ENCODE measurements at places on chromosomes 5 and 9.
A peak's percentile ranks its signal among the peaks of the same experiment; 100 is the strongest.

GRCh38 chr5:111254613-111255012 lies 30.4 kb downstream of the CAMK4 start:
- peak; percentile 77 for DNase-seq

DNA sequence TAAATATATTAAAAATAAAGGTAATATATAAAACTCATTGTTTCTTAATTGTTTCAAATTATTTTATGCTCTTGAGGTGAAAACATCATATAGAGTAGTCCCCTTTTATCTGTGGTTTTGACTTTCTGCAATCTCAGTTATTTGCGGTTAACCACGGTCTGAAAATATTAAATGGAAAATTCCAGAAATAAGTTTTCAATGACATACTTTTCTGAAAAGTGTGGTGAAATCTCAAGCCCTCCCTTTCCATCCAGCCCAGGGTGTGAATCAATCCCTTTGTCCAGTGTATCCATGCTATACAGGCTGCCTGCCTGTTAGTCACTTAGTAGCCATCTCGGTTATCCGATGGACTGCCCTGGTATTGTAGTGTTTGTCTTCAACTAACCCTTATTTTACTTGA lies 546.7 kb upstream of the DMAC1 start:
- DNase-seq = no peak

DNA sequence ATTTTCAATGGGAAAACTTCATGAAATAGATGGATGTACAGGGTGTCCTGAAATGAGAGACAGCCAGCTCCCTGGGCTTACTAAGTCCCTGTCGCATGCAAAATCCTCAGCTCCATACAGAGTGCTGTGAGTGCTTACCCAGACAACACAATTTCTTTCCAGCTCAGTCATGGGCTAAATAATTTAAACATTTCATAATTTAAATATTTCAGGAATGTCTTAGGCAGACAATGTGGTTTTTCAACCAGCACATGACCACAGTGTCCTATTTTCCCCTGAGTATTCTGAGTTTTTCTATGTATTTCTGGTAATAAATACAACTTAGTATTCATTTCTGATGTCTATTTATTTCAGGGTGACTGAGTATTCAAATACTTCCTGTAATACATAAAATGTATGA lies 188.5 kb upstream of the SNX2 start:
- DNase-seq = no peak

DNA sequence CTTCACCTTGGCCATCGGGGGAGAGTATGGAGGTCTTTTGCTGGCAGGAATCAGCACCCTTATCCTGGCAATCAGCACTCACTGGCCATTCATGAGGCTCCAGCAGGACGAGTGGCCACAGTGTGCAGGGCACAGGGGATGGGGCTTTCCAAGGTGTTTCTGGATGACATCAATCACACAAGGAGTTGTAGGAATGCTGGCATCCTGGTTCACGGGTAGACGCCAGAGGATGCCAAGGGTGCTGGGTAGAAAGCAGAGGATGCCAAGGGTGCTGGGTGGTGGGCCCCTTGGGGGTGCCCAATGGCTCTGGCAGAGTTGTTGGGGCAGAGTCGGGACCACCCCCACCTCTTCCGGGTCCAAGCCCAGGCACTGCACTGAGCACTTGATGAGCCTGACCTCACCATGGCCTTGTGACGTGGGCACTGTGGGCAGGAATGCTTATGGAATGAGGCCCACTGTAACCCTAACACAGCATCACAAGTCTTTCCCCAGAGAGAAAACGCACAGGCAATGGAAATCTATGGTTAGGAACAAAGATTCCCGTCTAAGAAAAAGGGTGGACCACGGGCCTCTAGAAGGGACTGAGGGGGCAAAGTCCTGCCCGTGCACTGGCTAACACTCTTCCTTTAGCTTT lies 29.1 kb downstream of the CEL start:
- DNase-seq = no peak

- DNase-seq = no peak
Measured at GRCh38 chr5:37838152-37838932, 1.5 kb downstream of the GDNF start.

GRCh38 chr5:54807421-54807820 lies 178.0 kb downstream of the ESM1 start:
- no peak for DNase-seq

GRCh38 chr5:56763711-56764466 lies 51.5 kb upstream of the MAP3K1 start:
- no peak for DNase-seq

GRCh38 chr9:98875536-98875935 lies 68.1 kb downstream of the GALNT12 start:
- DNase-seq = no peak

- peak; percentile 59 for DNase-seq
Measured at GRCh38 chr9:36023260-36024048, 13.3 kb upstream of the RECK start.

DNA sequence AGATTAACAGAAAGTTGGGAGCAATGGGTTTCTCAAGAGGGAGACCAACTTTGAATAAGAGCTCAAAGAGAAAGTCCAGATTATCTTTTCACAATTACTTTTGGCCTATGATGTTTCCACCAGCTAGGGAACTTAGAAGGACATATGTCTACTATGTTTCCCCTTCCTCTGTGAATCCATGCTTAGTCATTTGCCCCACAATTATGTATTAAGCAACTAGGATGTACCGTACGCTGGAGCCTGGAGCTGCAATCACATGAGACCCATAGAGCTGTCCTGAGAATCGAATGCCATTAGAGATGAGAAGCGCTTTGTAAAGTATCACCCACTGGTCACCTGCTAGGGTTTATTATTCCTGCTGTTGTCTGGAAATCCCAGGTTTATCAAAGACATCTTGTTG lies 78.8 kb downstream of the PDE6A start:
- no peak for DNase-seq

GRCh38 chr5:39187831-39188731 lies 31.3 kb downstream of the FYB1 start:
- DNase-seq = no peak

DNA sequence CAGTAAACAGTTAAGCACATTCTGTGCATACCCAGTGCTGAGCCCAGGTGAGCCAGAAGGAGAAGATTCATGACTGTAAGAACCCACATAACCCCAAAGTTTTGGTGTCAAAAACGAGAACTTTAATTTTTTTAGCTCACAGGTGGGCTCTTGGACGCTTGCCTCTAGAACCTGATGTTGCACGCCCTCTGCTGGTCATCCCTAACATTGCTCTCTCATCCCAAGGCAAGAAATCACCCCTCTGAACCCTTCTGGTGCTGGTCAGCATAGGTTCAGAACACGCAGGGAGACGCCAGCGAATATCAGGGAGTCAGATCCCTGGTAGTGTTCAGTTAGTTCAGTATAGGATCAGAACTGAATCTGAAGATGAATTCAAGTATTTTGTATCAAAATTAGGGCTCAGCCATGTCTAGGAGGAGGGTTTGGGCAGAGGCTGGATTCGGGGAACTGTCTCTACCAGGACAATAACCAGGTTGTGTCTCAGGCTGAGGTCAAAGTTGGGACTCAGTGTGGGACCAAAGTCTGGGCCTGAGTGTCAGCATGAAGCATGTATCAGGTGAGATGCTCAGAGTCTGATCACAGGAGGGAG lies 4.1 kb upstream of the DNAJB5 start:
- DNase-seq = peak; percentile 55

DNA sequence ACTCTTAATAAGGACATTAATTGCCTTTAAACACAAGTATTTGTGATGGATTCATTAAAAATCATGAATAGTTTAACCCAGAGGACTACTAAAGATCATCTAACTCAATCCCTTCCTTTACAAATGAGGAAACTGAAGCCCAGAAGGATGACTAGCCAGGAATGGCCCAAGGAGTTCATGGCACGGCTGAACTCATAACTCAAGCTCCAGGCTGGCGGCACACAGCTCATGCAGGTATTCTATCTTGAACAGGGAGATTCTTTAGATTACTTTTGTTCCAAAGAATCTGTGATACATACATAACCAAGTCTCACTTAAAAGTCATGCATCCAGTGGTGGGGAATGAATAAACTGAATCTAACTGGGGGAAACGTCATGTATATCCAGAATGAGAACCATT lies 495.5 kb downstream of the ACTL7B start:
- no peak for DNase-seq

- peak; percentile 22 for DNase-seq
Measured at GRCh38 chr5:35202319-35203111, 27.8 kb downstream of the PRLR start.

DNA sequence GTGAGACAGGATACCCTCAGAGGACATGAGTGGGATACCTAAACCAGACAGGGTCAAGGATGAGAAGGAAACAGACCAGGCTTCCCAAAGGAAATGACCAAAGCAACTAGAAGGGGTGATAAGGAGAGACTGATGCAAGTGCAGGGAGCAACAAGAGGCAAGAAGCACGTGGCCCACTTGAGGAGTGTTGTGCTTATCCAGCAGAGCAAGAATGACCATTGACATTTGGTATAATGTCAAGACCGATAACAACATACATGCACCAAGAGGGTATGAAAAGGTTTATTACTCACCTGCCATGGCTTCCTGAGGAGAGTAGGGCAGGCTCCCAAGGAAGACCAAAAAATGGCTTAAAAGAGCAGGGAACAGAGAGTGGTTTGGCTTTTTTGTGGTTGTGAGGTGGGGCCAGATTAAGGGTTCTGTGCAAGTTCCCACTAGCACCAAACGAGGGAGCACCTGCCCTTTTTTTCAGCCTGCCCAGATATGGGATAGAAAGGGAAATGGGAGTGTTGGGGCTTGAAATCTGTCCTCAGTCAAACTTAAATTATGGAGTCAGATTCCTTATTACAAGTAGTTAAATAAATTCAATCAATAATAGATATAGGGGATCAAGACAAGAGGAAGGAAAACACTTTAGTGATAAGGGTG lies 513.6 kb downstream of the RASEF start:
- DNase-seq = no peak

GRCh38 chr5:151870820-151871219 lies 53.8 kb downstream of the GLRA1 start:
- DNase-seq = peak; percentile 3

GRCh38 chr9:77546376-77546950 lies 101.7 kb downstream of the GNA14 start:
- no peak for DNase-seq

DNA sequence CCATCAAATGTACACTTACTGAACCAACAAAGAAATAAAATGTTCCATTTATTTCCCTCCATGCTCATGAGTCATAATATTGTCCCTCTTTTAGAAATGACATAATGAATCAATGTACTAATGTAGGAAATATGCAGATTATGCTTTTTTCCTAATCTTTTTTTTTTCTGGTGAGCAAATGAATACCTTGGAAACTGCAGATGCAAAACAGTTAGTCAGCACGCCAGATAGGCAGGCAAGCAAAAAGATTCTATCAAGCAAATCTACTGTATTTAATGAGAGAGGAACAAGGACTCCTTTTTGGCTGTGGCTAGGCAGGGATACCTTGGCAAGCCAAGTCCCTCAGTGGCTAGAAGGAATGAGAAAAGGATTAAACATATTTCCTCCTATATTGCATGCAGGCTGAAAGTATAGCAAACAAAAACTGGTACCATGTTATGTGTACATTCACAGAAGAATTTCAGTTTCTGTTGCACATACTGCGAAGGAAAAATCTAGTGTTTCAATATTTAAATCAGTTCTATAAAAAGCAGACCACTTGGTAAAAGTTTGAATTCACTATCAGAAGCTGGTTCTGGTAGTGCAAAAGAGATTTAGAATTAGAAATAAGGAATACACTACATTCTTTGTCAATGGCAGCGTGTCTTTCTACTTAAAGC lies 605.4 kb downstream of the TLE1 start:
- DNase-seq = no peak

- no peak for DNase-seq
Measured at GRCh38 chr5:42677156-42677842, 79.3 kb upstream of the CCDC152 start.

DNA sequence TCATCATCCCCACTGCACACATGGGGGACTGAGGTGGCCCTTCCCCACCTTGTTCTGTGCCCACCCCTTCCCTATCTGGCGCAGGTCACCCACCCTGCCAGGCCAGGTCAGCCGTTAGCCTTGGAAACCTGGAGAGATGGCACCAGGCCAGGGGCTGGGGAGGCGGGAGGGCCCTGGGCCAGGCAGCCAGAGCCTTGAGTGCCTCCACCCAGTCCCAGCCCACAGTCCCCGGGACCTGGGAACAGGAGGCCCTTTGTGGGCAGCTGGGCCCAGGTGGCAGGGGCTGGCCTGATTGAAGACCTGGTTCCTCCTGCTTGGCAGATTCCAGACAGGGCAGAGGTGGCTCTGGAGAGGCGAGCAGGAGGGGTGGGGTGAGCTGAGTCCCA lies 70.6 kb downstream of the LRSAM1 start:
- DNase-seq = no peak

- DNase-seq = no peak
Measured at GRCh38 chr9:81777482-81777881, 88.1 kb upstream of the TLE1 start.

GRCh38 chr9:73151653-73152542 lies at the start of gene ANXA1:
Gene ANXA1 (plus strand): TSS chr9:73151865. CDS start chr9:73158536, 6,671 bp downstream.
- DNase-seq = no peak

Measured in stimulated activated CD4-positive, alpha-beta T cell treated with anti-CD3 and anti-CD28 coated beads, Interleukin-4, amount 100 ng/mL, for 48 hours (primary cell).